ENCODE measurements at places on chromosomes 7 and 10.

- no peak for DNase-seq
Measured at GRCh38 chr7:44959433-44959951, 19.3 kb downstream of the MYO1G start.

GRCh38 chr10:74652664-74653063 is 173.7 kb upstream of the KAT6B start:
- no peak for DNase-seq

- DNase-seq, result no peak
Measured at GRCh38 chr7:139601176-139601575, 77.7 kb downstream of the CLEC2L start.

DNA sequence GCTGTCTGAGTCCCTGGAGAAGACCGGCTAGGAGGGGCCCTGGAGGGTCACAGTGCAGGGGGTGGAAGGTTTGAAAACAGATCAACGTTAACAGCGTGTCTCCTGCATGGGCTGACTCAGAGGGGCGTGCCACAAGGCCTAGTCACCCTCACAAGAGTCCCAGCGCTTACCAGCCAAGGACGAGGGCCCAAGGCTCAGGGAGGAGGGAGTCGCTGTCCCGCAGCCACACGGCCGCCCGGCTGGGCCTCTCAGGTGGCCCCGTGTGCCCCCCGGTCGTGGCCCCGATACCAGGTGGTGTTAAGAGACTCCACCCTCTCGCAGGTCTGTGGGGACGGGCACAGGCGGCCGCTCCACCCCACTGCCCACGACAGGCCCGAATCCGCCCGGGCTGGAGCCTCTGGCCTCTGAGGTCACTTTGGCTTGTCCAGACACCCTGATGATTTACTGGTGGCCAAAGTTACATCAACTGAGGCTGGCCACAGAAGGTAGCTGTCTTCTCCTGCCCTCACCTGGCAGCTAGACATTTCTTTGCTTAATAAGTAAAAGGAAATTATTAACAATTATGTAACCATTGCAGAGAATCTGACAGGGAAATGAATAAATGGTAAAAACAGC is 34.0 kb downstream of the FAM20C start:
- no peak for DNase-seq

DNA sequence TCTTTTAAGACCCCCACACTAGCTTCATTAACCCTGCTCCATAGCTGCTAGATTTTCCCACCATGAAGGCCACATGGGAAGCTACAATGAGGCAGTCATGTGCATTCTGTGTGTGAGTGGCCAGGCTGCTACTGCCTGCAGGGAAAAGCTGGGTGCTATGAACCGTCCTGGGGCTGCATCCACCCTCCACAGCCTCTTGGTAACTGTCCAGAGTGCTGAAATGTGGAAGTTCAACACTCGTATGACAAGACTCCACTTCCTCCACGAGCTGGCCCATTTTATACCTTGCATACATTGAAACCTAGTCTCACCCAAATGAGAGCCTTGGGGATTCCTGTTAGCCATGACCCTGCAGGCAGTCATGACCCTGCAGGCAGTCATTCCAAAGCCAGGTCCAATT is 59.4 kb downstream of the CUZD1 start:
- DNase-seq, result peak; percentile 22

DNA sequence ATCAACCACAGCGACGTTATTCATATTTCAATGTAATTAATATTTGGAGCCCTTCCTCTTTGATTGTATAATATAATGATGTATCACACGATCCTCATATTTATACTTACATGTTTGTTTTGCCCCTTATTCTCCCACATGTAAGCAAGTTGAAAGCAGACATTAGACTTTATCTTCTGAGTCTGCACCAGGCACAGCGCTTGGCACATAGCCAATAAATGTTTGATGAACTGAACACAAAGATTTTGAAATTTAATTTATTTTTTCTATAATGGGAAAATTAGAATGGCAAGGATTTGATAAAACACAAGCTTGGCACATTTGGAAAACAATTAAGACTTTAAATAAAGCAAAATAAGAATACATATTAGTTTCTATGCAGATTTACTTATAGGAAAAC is 31.6 kb downstream of the ZFAND4 start:
- DNase-seq, result no peak

DNA sequence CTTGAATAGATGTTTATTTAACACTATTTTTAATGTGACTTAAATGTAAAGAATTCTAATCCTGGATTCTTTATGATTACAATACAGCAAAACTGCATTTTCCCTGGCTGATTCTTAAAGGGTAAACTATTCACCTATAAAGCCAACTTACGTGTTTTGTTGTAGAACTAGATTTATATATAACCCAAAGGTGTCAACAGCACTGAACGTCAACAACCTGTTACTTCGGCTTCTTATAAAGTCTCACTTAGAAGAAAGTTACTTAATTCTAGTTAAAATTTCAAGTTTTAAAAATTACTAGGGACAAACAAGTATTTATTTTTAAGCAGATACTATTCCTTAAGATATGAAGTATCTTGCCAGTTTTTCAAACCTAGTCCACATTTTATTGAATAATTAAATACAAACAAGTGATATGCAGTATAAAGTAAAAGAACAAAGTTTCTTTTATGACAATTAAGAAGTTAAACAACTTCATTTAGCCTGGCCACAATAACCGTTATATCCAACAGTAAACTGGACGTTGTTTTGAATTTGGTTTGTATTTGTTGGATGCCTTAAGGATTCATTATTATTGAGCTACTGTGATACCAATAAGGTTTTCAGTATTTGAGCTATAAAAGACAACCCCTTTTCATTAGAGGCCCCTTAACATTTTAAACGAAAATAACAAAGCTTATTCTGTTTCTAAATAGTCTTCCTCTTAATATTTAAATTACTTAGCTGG is 83.1 kb downstream of the SNX10 start:
- DNase-seq, result no peak

- no peak for DNase-seq
Measured at GRCh38 chr10:79616164-79616563, 5.4 kb downstream of the SFTPA1 start.

- no peak for DNase-seq
Measured at GRCh38 chr10:116733566-116733965, 8.8 kb downstream of the HSPA12A start.

DNA sequence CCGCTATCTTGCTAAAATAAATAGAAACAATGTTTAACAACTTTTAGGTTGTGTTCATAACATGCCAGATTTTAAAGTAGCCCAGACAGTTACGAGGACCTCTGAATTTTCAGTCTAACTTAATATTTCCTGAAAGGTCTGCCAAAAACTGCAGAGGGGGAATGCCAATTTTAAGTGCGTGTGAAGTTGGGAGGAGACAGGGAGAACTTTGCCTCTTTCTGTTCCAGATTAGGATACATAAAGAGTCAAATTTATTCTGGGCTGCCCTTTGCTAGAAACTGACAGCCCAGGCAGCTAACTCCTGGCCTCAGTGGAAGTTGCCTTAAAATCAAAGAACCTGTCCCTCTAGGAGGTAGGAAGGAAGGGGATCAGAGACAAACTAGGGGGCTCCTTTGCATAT is 52.3 kb upstream of the PIP4K2A start:
- DNase-seq, result no peak

DNA sequence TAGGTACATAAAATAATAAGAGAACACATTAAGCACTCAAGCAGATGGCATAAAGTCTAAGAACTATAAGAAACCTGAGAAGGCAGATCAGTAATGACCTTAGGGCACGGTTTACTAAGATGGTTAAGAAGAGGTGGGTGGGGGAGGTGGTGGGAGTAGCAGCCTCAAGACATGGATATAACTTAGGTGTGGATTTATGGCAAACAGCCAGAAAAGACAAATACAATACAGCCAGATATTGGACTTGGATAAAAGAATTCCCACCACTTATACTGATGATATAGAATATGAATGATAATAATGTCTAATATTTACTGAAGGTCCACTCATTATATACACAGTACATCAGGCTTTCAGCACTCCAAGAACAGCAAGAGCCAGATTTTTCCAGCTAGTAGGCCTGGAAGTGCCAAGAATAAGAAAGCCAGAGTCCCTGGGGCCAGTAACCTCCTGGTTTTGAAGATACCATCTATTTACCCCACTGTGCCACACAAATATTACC is 11.9 kb downstream of the DPY19L1 start:
- DNase-seq, result no peak

DNA sequence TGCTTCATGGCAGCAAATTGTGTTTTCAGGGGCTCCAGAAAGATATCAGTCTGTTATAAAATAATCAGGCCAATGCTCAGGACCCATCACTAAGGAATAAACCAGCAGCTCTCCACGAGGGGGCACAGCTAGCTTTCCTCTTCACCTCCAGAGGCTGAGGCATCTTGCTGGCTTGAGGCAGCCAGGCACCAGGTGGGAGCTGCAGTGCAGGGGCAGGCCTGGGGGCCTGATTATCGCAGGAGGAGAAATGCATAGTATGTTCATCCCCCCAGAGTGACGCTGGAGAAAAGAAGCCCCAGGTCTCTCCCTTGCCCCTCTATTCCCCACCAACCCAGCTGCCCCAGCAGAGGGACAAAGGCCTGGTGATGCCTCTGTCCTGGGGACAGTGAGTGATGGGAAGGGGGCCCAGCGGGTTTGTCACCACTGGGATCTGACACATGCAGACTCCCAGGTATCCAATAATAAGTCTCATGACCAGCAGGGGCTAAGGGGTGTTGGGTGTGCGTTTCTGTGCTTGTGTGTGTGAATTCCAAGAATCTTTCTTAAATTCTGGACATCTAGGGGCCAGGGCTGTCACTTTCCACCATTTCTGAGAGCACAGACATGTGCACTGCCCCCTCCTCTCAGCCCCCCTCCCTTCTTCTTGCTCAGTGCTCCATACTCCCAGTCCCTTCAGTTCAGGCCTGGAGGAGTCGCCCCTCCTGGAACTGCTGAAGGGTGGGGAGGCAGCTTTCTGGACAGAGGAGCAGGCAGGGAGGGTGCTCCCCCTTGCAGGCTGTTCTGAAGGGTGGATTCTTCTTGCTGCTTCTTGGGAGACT is 128.1 kb upstream of the FAM20C start:
- DNase-seq, result peak; percentile 70

DNA sequence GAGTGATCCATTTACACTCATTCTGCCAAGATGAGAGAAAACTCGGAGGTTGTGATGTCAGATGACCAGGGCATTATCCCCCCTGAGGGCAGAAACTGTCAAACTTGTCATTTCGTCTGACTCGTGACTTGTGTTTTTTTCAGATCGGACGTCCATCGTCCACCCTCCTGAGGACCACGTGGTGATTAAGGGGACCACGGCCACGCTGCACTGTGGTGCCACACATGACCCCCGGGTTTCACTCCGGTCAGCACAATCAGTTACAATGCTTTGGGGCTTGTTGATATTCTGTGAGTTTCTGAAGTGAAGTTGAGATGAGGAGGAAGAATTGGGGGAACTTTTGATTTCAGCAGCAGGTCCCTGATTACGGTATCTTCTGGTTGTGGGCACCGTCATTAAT is 670.3 kb downstream of the SDK1 start:
- no peak for DNase-seq

DNA sequence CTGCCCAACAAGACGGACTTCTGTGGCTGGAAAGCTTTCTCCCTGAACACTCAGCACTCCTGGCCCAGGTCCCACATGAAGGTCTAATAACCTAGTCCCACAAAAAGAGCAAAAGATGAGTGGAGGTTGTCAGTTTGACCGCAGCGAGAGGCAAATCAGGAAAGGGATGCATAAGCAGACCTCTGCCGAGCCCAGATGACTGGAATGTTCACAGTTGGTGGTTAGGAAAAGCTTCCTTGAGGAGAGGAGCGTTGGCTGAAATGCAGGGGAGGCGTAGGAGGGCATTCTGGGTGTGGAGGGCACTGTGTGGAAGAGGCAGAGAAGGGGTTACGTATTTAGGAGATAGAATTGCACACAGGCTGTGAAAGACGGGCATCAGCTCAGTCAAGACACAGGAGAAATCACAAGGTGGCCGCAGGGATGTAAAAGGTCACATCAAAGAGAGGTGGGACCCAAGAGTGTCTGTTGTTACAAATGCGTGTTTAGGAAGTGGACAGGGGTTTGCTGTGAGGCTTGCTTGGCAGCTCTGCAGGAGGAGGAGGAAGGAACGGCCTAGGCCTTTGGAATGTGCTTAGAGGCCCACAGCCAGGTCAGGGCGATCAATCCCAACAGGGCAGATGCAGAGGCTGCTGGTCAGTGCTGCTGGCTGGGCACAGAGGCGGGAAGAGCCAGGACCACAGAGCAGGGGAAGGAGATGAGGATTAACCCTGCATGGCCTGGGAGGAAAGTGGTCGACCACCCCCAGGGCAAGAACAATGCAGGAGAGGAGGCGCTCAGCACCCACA is 133.5 kb downstream of the VIPR2 start:
- DNase-seq, result no peak

GRCh38 chr7:74059681-74060588 is 23.7 kb upstream of the LIMK1 start:
- DNase-seq, result no peak

DNA sequence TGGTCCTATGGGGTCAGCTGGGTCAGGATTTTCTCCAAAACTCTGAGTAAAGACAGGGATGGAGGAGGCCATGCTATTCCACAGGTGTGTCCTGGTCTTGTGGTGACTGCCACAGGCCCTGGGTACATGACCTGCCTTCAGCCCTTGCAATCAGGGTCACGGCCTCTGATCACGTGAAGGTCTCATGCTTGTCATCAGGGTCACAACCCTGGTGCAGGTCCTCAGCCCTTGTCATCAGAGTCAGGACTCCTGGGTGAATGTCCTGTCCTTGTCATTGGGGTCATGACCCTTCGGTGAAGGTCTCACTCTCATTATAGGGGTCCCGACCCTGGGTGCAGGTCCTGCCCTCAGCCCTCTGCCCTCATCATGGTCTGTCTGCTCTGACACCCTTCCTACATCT is 21.9 kb upstream of the TBRG4 start:
- DNase-seq, result no peak

GRCh38 chr10:118692872-118693271 is 61.9 kb downstream of the CACUL1 start:
- DNase-seq, result no peak

- DNase-seq, result no peak
Measured at GRCh38 chr7:96532428-96532935, 177.2 kb downstream of the SEM1 start.

- DNase-seq, result no peak
Measured at GRCh38 chr7:94335586-94335985, 59.1 kb upstream of the COL1A2 start.

- no peak for DNase-seq
Measured at GRCh38 chr7:82188636-82189035, 254.9 kb downstream of the CACNA2D1 start.

DNA sequence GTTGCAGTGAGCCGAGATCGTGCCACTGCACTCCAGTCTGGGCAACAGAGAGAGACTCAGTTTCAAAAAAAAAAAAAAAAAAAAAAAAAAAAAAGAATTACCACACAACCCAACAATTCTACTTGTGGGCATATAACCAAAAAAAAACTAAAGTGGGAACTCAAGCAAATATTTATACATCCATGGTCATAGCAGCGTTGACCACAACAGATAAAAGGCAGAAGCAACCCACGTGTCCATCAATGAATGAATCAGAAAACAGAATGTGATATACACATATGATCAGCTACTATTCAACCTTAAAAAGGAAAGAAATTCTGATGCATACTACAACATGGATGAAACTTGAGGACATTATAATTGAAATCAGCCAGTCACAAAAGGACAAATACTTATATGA is 179.3 kb upstream of the NEBL start:
- DNase-seq, result no peak

Measured in retina (tissue), 1 donor.